Stimulated activated CD4-positive, alpha-beta T cell treated with anti-CD3 and anti-CD28 coated beads, Interleukin-2, amount 100 ng/mL, for 48 hours (primary cell): ENCODE measurements at places on chromosomes 5 and 9.

DNA sequence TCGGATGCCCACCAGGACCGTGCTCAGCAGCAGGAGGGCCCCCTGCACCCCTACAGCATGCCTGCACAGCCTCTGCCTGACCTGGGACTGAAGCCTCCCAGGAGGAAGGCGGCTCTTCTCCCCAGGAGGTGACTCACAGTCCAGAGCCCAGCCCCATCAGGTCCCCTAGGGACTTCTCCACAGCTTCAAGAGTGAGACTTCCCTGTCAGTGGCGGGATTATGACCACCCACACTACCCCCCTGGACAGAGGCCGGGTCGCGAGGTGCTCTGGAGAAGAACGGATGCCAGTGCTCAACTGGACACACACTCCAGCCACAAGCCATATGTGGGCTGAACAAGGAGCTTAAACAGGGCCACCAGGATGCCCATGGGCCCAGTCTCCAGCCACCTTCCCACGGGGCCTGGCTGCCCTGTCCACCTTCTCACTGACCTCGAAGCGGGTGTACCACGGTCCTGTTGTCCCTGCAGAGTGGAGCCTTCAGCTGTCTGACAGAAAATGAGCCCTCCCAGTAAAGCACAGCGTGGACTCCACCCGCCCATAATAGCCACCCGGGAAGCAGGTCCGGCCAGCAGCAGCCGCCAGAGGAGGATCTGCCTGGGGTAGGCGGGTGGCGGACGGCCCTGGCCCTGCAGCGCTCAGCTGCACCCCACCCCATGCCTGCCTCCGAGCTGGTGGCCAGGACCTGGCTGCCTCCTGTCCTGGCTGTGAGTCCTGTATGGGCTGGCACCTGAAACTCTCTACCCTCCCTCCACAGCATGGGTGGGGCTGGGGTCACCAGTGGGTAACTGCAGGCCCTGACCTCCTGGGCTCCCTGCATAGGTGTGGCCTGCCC lies 54.7 kb downstream of the SEMA4D start:
- DNase-seq = no peak

DNA sequence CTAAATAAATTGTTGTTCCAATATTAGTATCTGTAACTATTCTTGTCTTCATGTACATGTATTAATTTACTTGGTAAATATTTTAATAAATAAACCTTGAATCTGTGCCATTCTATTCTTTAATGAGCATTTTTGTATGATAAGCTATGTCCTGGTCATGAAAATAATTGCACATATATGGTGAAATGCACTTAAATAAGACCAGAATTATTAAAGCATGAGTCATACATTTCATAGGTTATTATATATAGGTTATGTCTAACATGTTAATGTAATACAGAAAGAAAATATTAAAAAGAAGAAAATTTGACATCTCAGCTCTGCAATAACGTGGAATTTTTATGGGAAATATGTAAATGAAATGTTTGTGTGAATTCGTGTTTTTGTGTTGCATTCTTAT lies 1168.1 kb downstream of the TAF11L14 start:
- DNase-seq = no peak

DNA sequence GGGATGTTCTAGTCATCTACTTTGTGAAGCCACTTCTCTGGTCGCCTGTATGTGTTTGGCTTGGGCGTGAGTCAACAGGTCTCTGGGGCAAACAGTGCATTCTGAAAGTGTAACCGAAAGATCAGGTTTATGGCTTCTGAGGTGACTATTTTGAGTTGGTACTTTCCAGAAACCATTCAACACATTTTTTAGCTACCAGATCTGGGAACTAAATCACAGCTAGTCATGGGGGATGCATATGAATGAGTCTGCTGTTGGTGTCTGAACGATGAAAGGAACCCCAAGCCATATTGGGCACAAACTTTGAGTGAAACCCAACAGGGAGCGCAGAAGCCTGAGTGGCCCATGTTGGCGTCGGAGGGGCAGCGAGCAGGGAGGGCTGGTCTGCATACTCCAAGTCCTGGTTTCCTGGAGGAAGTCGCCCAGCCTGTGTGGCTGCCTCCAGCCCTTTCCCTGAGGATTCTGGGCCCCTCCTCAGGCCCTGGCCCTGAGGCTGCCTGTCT lies 35.3 kb downstream of the UBE2QL1 start:
- DNase-seq = no peak

GRCh38 chr5:9104571-9105339 lies 441.1 kb downstream of the SEMA5A start:
- no peak for DNase-seq
